ENCODE measurements at places on chromosomes 13 and 19.
A peak's percentile ranks its signal among the peaks of the same experiment; 100 is the strongest.

GRCh38 chr13:51067210-51067701 is 43.8 kb downstream of the C13orf42 start:
- DNase-seq, result no peak

- no peak for DNase-seq
These were observed 167.6 kb downstream of the PTPRS start for GRCh38 chr19:5172859-5173630.

GRCh38 chr19:4454747-4455718 is 2.6 kb downstream of the UBXN6 start:
- DNase-seq, result no peak

DNA sequence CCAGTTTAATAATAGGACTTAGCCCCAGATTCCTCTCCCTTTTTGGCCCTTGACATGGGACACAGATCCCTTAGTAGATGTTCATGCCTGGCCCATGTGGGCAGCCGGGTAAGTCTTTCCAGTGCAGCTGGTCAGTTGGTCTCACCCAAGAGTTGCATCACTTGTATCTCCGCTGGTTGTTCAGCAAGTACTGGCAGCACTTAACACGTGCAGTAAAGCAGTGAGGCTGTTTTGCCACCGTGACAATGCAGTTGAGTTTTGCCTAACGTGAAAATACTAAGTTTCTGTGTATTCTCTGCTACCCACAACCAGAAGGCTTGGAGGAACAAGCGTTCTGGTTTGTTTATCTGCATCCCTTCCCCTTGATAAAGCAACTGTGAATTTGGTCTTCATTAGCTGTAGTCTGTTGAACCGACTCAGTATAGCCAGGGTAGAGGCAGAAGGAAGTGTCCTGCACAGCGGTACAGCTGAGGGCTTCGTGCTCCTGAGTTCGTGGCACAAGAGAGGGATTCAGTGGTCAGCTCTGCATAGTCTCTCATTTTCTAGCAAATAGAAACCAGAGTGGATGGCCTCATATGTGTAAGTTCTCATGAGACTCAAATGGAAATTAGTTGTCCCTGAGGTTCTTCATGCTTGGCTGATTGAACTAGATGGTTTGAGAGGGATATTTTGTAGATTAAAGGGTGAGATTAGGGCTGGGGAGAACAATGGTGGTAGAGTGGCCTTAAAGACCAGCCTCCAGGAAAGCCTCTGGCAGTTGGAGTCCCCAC is 50.3 kb downstream of the ARHGEF7 start:
- no peak for DNase-seq

- no peak for DNase-seq
These were observed 910.8 kb upstream of the SLITRK6 start for GRCh38 chr13:86710013-86710412.

DNA sequence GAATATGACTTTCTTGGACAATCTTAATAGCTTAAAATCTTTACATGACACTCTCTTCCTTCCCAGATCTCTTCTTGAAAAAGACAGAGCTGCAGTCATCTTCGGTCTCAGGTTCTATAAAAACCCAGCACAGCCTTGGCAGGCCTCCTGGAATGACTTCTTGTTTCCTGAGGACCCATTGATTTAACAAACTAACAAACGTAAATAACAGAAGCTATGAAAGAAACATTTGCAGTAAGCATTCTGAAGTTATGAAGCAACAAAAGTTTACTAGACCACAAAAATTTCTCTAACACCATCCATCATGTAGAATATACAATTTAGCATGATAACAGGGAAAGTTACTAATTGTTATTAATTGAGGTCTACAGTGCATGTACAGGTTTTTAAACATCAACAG is 62.8 kb upstream of the STARD13 start:
- no peak for DNase-seq

GRCh38 chr13:80481588-80481987 is 140.7 kb upstream of the SPRY2 start:
- DNase-seq, result no peak

DNA sequence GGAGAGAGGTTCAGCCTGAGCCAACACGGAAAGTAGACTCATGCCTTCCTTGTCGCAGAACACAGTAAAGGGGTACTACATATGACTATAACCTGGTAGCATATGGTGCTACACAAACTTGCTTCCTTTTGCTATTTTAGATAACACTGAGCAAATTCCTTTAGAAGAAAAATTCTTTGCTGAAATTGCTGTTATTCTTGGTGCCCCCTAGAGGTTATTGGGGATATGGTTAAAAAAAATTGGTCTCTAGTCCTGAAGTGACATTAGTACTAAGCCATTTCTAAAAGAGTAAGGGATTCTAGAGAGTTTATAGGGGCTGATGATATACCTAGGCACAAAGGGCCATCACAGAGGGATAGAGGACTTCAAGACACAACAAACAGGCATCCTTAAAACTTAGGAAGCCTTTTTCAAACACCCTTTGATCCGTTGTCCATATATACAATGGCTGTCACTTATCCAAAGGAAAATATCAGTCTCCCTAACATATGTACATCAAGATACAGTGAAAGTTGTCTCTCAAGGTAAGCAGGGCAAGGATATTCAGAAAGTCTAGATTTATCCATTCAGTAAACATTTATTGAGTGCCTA is 13.9 kb upstream of the HS6ST3 start:
- DNase-seq, result no peak

DNA sequence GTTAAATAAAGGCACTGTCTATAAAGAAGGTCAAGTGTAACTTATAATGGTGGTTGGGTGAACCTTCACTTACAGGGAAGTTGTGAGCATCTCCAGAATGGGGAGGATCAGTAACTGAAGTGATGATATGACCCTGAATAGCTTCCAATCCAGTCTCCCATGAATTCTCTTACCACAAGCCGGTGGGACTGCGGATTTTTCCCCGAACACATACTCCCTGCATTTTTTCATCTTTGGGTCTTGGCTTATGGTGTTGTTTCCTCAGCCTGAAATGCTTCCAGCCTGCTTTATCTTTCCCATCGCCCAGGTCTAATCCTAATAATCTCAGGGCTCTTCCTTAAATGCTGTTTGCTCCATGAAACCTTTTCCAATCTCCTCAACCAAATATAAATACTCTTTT is 2.0 kb upstream of the CSNK1A1L start:
- no peak for DNase-seq

DNA sequence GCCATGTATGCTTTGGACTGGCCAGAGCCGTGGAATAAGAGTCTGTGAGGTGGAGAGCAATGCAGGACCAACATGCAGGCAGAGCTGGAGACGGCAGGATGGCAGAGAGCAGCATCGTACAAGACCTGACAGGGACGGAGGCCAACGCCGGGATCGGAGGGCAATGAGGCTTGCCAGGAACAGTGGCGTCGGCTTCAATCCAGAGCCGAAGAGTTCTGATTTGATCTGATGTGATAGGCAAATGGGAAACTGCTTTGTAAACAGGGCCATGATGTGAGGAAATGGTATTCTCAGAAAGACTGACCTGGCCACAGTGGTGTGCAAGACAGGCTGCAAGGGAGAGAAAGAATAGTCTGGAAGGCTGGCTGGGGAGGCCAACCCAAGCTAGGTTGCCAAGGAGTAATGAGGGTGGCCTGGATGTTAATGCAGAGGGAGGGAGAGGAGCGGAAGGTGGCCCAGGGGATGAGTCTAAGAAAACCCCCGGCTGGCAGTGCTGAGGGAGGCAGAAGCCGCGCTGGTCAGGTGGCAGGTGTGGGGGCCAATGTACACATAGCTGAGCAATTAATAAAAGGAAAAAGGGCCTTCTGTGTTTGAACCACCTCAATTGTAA is 26.7 kb downstream of the RCBTB2 start:
- DNase-seq, result no peak

DNA sequence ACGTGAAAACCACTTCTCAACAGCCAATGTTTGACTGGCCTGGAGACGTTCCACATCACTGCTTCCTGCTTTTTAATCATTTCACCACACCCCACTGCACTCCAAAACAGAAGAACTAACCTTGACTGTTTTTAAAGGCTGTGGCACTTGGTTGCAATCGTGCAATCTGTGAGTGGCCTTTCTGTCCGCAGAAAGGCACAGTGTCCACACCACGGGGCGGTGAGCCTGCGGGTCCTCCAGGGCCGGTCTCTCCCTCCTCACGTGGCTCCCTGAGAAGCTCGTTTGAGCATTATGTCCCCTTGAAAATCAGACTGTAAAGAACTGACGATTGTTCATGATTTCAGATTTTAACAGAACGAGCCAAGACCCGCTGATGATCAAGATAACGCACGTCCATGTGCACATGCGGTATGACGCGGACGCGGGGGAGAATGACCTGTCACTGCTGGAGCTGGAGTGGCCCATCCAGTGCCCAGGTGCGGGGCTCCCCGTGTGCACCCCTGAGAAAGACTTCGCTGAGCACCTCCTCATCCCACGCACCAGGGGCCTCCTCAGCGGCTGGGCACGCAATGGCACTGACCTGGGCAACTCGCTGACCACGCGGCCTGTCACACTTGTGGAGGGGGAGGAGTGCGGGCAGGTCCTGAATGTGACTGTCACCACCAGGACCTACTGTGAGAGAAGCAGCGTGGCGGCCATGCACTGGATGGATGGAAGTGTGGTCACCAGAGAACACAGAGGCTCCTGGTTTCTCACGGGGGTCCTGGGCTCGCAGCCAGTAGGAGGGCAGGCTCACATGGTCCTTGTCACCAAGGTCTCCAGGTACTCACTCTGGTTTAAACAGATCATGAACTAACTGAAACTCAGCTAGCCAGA is 13.0 kb downstream of the PROZ start:
- DNase-seq, result no peak

DNA sequence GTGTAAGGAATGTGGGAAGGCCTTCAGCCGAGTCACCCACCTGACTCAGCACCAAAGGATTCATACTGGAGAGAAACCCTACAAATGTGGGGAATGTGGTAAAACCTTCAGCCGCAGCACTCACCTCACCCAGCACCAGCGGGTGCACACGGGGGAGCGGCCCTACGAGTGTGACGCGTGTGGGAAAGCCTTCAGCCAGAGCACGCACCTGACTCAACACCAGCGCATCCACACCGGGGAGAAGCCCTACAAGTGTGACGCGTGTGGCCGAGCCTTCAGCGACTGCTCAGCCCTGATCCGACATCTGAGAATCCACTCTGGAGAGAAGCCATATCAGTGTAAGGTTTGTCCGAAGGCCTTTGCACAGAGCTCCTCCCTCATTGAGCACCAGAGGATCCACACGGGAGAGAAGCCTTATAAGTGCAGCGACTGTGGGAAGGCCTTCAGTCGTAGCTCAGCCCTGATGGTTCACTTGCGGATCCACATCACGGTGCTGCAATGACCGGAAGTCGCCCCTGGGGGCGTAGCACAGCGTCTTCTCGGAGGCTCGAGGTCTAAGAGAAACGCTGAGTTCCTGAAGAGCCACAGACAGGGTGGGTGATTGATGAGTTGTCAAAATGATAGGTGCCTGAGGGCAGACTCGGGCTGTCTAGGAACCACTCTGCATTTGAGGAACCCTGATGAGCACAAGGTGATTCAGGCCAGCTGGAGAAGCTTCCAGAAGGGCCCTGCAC is 12.2 kb downstream of the ZSCAN22 start:
- peak; percentile 55 for DNase-seq

DNA sequence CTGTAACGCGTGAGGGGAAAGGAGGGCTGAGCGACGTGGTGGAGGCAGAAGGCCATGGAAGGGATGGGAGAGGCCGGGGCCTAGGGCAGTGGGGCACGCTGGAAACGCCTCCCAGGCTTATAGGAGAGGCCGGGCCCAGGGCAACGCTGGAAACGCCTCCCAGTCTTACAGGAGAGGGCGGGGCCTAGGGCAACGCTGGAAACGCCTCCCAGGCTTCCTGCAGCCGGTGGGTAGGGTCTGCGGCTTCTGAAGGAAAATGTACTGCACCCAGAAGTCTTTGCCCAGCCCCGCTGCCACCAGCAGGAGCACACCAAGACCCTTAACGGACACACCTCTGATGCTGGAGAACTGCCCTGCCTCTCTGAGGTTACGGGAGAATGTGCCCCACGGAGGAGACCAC is 9.1 kb downstream of the CACTIN start:
- peak; percentile 20 for DNase-seq

- DNase-seq, result no peak
These were observed 490 bp downstream of the ITPKC start for GRCh38 chr19:40717325-40717879.

DNA sequence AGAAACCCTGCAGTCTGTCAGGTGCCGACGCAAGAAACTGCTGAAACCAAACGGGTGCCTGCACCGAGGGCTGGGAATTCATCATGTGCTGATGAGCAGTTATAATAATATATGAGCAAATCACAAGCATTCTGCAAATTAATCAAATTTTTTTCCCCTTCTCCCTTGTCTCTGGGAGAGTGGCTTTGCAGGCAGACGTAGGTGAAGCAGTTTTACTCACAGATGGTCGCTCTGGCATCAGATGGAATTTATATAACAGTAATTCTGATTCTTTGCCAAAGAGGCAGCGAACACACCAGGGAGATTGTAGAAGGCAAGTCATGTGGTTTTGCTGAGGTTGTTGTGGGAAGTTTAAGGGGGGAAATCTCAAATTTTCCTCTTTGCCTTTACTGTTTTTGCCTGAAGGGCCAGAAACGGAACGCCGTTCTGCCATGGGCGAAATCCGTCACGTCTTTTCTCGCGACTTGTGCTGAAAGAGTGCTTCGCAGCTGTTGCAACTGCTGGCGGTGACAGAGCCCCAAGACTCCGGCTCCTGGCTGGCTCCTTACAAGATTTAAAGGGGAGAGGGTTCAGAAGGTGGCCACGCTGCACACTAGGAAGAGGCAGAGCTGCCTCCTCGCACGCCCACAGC is 320.1 kb downstream of the ZNF536 start:
- DNase-seq, result peak; percentile 18

DNA sequence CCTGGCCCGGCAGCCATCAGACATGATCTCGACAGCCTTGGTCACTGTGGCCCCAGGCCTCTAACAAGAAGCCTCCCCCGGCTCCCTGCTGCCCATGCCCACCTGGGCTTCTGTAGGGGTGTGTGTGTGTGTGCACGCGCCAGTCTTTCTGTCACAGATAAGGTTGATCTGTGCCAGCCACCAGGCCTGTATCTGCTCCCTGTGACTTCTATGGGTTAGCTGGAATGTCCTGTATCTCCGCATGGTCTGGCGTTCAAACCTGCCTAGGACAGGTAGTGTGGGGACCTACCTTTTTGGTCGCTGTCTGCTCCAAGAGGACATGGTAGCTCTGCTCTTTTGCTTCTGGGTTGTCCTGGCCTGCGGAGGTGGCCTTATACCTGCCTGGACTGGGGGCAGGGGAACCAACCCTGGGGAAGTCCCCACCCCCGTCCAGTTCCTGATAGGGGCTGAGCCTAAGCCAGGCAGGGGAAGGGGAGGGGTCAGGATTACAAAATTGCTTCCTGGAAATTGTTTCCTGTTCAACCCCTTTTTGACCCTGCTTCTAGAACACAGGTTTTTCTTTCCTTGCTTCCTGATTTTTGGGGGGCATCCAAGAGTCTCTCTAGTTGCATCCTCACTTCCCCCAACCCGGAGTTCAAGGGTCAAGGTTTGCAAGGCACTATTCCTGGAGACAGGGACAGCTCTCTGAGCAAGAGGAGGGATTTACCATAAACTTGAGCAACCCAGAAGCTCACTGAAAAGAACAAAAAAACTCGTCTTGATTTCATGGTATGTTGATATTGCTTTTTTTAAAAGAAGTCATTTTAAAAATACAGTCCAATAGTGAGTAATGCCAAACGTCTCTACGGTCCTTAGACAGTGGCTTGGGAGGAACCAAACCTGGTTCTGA is at the start of gene LRG1:
Gene LRG1, minus strand, starts transcription at position 344 of the 889 bp plus-strand sequence. Its CDS starts 23 bp downstream, at position 321.
- no peak for DNase-seq
